ENCODE measurements at places on chromosomes 3 and 15.

DNA sequence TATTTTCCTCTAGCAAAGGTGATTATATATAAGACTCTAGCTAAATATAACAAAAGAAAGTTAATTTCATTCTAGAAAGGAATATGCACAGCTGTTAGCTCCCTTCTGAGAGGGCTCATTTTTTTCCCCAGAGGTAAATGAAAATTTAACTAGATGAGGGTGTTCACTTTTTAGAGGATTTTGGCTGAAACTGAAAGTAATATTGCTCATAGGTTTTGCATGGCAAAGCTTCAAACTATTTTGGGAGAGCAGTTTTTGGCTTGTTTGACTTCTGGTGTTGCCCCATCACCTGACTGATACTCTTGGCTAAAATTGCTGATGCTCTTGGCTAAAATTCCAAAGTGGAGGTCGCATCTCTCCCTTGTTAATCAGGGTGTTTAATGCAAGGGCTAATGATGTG is 311.9 kb downstream of the EDEM1 start:
- DNase-seq, result no peak

DNA sequence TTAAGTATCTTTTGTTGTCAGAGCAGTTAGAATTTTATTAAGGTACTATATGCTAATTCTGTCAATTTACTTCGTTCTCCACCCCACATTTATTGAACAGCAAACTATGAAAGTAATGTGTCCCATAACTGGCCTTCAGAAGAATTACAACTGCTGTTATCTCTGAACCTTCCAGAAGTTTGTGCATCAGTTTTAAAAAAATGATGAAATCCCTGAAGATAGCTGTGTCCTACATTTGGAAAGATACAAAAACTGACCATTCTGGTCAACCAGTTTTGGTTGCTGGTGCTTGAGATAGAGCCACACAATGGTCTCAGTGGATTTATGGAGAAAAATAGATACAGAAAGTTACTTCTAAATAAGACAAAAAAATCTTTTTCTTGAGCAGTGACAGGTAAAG is 5.9 kb downstream of the UBE2Q2 start:
- DNase-seq, result no peak

GRCh38 chr3:195267096-195267495 is 3.9 kb downstream of the XXYLT1 start:
- DNase-seq, result no peak

DNA sequence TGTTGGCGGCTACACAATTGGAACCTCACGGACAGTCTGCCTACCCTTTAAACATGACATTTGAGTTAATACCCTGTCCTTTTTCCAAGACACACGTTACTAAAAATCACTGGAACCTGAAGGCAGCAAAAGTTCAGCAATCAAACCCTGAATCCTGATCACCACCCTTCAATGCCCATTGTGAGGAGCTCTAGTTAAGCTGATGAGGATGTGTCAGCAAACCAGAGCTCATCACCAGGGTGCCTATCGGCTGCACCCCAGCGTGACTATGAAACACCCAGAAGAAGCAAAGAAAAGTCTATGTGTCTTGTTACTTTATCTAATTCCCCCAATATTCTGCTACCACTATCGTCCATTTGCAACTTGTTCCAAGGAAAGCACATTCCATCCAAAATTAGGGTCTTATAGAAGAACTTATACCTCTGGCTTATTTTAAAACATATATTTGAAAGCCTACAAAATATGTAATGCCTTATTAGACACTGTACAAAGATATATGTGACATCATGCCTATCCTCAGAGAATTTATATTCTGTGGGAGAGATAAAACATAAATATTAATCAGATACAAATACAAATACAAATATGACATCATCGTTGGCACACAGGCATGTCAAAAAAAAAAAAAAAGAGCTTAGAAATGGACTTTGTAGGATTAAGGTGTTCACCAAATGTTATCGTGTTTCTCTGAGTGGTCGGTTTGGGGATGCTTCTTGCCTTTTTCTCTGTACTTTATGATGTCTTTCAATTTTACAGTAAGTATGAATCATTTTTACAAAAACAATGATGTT is 219.7 kb upstream of the SETMAR start:
- DNase-seq, result no peak

- DNase-seq, result no peak
Measured at GRCh38 chr3:190446573-190447279, 3.0 kb downstream of the TMEM207 start.

DNA sequence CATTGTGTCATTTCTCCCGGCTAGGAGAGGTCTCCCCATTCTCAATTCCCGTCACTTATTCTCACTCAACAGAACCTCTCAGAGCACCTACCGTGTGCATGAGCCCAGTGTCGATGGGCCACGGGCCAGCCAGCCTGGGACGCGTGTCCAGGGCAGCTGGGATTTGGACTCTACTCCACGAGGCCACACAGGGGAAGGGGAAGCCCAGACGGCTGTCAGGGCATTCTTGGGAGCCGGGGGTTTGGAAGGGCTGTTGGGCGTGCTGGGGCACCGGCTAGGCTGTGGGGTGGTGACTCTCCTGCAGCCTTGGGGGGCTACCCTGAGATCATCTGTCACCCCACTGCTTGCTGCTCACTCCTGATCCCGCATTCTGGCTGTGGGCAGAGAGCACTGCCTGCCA is 41.7 kb upstream of the PCSK6 start:
- no peak for DNase-seq

- no peak for DNase-seq
Measured at GRCh38 chr15:67433495-67434099, 87.3 kb upstream of the C15orf61 start.

- DNase-seq, result no peak
Measured at GRCh38 chr15:50676799-50677483, 9.7 kb downstream of the TRPM7 start.

- DNase-seq, result no peak
Measured at GRCh38 chr15:99390667-99391066, 139.4 kb downstream of the LRRC28 start.

- no peak for DNase-seq
Measured at GRCh38 chr3:31384117-31384516, 148.6 kb upstream of the STT3B start.

DNA sequence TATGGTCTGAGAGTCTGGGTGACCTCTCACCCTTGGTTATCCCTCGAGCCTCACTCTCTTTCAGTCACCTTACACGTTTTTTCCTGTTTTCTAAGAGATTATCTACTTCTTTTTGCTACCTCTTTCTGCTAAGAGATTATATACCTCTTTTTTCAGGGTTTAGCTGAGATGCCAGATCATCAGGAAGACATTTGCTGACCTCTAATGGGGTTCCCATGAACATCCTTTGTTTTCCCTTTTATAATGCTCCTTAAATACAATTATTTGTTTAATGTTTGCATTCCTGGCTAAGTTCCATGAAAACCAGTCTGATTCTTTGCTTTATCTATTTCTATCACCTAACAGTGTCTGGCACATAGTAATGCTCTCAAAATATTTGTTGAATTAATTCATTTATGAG is 39.6 kb downstream of the LEKR1 start:
- DNase-seq, result no peak

GRCh38 chr3:126322181-126322967 is 34.8 kb downstream of the KLF15 start:
- no peak for DNase-seq
